ENCODE measurements at places on chromosomes 3 and 15.

DNA sequence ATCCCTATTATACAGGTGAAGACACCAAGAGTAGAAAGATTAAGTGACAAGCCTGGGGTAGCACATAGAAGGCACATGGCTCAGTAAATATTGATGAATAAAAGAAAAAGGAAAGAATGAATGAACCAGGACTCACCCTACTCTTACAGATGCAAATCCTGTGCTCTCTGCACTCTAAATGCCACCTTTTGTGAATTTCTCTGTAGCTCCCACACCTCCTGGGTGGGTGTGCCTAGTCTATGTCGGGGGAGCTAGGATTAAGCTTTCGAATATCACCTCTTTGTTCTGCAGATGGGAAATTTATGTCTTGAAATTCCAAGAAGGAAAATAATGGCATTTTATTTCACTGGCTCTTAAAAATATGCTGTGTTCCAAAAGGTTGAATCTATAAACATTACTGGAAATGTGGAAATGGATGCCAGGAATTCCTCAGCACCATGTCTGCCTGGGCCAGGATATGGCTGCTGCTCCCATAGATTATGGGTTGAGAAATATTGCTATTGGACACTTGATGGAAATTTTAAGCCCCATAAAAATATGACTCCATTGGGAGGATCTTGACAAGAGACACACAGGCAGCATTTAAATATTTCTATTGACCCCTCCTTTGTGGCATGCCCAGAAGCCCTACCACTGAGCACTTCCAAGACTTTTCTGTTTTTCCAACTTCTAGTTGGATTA is 43.3 kb downstream of the CCNB2 start:
- DNase-seq = no peak

- no peak for DNase-seq
Observed at GRCh38 chr3:113896930-113897329, 50.9 kb upstream of the ZDHHC23 start.

DNA sequence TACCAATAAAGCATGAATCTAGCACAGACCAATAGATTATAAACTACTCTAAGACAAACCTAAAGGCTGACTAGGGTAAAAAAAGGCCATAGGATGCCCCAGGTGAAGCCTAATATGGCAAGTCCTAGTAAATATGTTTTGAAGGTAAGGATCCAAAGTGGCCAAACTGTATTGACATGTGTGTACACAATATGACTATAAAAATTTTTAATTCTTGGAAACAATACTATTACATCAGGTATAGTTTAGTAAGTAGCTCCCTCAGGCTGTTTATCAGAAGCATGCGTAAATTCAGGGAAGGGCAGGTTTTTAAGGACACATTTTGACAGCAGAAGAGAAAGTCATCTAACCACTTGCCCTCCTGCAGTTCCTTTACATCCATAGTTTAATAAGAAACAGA is 18.8 kb downstream of the GNB4 start:
- DNase-seq = no peak

GRCh38 chr3:119396870-119397269 is 66.5 kb downstream of the TMEM39A start:
- no peak for DNase-seq

DNA sequence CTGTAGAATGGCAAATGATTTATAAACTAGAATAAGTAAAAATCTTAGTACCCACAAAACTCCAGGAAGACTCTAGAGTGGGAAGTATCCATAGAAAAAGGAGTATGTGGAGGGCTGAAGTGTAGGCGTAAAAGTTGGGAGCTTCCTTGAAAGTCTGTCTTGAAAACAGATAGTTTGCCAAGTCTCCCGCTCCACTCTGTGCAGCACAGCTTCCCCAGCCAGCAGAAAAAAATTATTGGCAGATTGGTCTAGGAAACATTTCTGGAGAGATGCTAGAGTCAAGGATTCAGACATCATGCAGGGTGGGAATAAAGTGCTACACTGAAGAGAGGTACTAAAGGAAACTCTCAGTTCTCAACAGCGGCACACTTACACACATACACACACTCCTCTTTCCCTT is 53.4 kb upstream of the CD200R1L start:
- no peak for DNase-seq

- DNase-seq = no peak
Observed at GRCh38 chr3:26589678-26590077, 32.9 kb upstream of the LRRC3B start.

- DNase-seq = no peak
Observed at GRCh38 chr15:87944050-87944449, 312.5 kb downstream of the NTRK3 start.

GRCh38 chr3:140505876-140506275 is 172.0 kb upstream of the TRIM42 start:
- DNase-seq = no peak
